ENCODE measurements at places on chromosomes 11 and 22. TPM values are rescaled to one million over a fixed set of nuclear protein-coding genes. Genes with fewer than 3 reads are reported as not detected.

- no peaks in the 10 kb centered on the region for H3K27me3 ChIP-seq
- H3K36me3 ChIP-seq: no peaks in the 10 kb centered on the region
- DNase-seq: no peak
- no peak overlapping the region for H3K27ac ChIP-seq
- H3K4me3 ChIP-seq: no peak overlapping the region
Observed at GRCh38 chr11:19326499-19326898, 85.8 kb upstream of the E2F8 start.

GRCh38 chr11:133228471-133229329 is 303.6 kb downstream of the OPCML start:
- no peak overlapping the region for H3K27ac ChIP-seq
- no peak for DNase-seq
- H3K4me3 ChIP-seq: no peak overlapping the region
- H3K4me1 ChIP-seq: no peaks in the 10 kb centered on the region
- H3K27me3 ChIP-seq: no peaks in the 10 kb centered on the region

DNA sequence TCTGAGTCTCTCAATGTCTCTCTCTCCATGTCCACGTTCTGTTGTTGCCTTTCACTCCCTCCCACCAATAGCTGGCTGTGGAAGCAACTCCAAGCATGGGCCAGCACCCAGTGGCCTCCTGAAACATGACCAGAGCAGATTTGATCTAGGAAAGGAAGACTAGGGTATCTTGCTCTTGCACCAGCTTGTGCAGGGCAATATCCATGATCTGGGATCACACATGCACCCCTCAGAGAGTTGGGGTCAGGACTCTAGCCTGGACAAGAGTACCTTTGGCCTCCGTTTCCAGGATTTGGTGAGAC is 34.5 kb upstream of the RIC3 start:
- H3K4me1 ChIP-seq: no peaks in the 10 kb centered on the region
- DNase-seq: no peak
- H3K27me3 ChIP-seq: no peaks in the 10 kb centered on the region
- H3K36me3 ChIP-seq: no peaks in the 10 kb centered on the region

- no peaks in the 10 kb centered on the region for H3K4me1 ChIP-seq
- H3K27ac ChIP-seq: no peak overlapping the region
- no peak for DNase-seq
Observed at GRCh38 chr11:67996622-67997474, 7.0 kb downstream of the UNC93B1 start.

The FOXRED1 gene
- 27.8 TPM for total RNA-seq

The ZP1 gene
- total RNA-seq: not detected

Measured in thoracic aorta (tissue), 2 donors.